ENCODE measurements at places on chromosomes 13 and 19.

- peak; percentile 24 for DNase-seq
These were observed 67.6 kb downstream of the SOX1 start for GRCh38 chr13:112134391-112135075.

GRCh38 chr19:11286312-11286974, 9.5 kb upstream of the TSPAN16 start:
- no peak for DNase-seq

GRCh38 chr19:47315125-47315821, 5.6 kb downstream of the C5AR1 start:
- peak; percentile 93 for DNase-seq

- peak; percentile 82 for DNase-seq
These were observed 850 bp upstream of the CERS4 start for GRCh38 chr19:8208119-8208921.

DNA sequence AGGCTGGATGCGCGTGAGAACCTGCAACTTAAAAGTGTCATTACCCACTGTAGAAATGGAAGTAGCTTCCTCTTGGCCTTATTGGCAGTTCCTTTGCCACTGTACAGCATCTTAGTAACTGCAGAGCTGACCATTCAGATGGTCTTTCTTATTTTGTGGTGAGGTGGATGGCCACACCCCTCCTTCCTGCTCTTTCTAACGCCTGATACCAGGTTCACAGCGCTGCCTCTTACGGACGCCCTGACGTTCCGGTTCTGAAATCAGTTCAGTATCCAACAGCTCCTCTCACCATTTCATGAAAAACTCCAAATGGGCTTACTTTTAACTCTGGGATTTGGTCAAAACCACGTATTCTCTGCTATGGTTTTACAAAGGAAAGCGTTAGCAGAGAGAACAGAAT, 134.6 kb downstream of the ATP11A start:
- no peak for DNase-seq

DNA sequence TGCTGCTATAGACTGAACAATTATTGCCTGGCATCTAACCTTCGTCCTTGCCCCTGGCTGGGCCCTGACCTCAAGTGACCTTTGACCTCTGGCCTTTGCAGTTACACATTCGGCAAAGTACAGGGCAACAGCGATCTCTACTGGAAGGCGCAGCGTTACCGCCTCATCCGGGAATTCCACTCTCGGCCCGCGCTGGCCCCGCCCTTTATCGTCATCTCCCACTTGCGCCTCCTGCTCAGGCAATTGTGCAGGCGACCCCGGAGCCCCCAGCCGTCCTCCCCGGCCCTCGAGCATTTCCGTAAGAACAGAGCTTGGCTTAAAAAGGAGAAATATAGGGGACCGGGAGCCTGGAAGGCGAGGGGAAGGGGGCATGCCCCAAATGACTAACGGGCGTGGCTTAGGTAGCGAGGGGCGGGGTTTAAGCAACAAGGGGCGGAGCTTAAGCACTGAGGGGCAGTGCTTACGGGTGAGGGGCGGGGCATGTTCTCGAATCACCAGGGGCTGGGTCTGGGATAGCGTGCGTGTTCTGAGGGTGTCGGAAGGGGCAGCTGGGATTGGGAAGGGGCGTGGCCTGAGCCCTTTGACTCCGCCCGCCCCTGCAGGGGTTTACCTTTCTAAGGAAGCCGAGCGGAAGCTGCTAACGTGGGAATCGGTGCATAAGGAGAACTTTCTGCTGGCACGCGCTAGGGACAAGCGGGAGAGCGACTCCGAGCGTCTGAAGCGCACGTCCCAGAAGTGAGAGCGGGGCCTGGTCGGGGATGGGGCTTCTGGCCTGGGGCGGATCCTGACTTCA, 52.7 kb downstream of the TRPM4 start:
- DNase-seq: peak; percentile 87

DNA sequence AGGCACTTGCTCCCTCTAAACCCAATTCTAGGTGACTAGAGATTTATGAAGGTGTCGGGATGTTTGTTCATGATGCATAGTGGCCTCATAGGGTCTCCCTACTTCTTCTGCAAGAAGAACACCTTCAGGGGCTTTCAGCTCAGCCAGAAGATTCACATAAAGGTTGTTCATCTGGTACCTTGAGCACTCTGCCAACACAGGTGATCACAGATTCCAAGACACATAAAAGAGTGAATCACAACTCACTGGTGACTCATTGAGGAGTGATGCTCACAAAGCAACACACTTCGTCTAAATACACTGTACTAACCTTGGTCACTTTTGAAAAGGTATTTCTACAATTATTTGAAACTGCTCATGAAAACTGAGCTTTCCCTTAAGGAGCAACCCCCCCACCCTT, 6.8 kb upstream of the ZNF324 start:
- no peak for DNase-seq

GRCh38 chr13:111850976-111851375, 216.0 kb upstream of the SOX1 start:
- DNase-seq: no peak

GRCh38 chr19:50928831-50929230, 17.6 kb upstream of the KLK4 start:
- DNase-seq: no peak

DNA sequence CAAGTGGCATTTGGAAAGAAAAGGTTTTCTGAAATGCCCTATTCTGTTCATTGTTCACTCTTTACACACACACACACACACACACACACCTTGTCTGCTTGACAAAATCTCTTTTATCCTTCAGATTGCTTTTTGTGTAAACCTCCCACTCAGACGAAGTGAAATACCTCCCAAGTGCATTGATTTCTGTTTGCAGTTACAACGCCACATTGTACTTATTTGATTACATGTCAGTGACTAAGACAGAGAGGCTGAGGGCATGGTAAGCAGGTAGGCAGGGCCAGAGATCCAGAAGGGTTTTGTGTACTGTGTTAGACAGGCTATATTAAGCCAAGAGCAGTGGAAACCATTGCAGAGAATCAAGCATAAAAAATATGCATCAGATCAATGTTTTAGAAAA, 561.8 kb downstream of the GPC6 start:
- no peak for DNase-seq

DNA sequence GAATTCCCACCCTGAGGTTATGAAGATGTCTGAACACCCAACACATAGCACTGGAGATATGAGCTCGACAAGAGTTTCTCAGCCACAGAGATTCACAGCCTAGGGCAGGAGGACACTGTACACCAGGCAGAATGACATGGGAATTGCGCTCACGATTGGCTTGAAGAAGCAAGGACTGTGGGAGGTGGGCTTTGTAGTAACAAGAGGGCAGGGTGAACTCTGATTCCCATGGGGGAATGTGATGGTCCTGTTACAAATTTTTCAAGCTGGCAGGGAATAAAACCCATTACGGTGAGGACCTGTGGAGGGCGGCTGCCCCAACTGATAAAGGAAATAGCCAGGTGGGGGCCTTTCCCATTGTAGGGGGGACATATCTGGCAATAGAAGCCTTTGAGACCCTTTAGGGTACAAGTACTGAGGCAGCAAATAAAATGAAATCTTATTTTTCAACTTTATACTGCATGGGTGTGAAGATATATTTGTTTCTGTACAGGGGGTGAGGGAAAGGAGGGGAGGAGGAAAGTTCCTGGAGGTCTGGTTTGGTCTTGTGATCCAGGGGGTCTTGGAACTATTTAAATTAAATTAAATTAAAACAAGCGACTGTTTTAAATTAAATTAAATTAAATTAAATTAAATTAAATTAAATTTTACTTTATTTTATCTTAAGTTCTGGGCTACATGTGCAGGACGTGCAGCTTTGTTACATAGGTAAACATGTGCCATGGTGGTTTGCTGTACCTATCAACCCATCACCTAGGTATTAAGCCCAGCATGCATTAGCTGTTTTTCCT, 7.0 kb downstream of the KLK3 start:
- DNase-seq: no peak

GRCh38 chr13:61417086-61417570, 1.5 kb upstream of the PCDH20 start:
- DNase-seq: no peak

DNA sequence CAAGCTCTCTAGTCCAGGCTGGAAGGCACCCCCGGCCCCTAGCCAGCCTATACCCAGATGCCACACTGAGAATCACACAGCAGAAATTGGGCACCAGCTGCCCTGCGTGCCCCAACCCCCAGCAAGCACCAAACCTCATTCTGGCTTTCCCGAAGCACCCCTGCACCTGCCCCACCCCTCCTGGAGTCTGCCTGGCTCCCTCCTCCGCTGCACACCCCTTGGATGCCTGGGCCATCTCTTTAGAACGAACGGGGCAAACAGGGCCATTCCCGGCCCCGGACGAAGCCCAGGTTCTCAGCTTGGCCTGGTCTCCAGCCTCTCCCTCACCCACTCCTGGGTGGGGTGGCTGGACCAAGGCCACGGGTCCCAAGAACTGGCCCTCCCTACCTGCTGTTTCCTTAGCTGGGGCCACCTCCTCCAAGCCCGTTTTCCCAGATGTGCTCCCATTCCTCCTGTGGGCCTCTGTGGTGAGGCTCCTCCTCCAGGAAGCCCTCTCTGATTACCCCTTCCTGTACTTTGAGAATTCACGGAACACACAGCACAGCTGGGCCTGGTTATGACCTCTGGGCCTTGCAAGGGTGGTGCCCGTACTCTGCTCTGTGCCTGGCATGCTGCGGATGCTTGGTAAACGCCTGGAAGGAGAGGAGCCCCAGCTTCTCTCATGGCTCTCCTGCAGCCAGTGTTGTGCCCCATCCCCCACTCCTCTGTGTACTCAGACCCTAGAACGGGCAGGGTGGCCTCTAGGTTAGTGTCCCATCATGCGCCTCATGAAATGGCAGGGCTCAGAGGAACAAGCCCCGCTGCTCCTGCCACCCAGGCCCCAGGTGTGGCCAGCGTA, 21.4 kb downstream of the CEBPG start:
- DNase-seq: no peak

GRCh38 chr19:3392480-3392879, 26.1 kb downstream of the NFIC start:
- DNase-seq: peak; percentile 35

GRCh38 chr13:92575777-92576176, 650.8 kb upstream of the GPC6 start:
- no peak for DNase-seq

DNA sequence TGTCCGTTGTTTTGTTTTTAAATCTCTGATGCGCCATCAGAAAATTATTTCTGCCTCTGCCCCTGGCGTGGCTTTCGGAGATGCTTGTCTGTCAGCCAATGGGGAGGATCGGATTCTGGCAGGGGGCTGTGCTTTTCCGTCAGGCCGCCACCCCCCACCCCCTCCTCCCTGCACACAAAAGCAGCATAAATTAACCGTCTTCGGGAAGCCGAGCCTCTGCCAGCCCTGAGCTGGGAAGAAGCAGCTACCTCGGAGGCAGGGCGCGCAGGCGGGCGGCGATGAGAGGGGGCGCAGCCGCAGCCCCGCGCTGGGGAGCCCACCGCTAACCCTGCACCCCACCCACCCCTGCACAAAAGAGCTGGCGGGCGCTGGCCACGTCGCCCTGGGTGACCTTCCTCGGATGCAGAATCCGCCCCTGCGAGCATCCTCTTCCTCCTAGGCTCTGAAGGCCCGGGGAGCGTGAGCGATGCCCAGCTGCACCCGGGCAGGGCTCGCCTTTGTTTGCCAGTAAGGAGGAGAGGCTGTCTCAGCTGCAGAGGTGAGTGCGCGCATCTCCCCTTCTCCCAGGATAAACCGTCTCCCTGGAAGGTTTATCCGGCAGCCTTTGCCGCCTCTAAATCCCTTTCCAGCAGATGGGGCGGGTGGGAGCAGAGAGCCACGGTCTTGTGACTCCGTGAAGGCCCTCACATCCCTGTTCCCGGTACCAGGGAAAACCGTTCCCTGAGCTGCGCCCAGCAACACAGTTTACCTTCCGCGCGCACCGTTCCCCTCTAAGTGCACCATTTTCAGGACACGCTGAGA, at the start of gene ATCAY:
Gene ATCAY, plus strand, starts transcription at position 215 of the 801 bp plus-strand sequence. CDS start 5,083 bp downstream, outside the sequence.
- peak; percentile 83 for DNase-seq

DNA sequence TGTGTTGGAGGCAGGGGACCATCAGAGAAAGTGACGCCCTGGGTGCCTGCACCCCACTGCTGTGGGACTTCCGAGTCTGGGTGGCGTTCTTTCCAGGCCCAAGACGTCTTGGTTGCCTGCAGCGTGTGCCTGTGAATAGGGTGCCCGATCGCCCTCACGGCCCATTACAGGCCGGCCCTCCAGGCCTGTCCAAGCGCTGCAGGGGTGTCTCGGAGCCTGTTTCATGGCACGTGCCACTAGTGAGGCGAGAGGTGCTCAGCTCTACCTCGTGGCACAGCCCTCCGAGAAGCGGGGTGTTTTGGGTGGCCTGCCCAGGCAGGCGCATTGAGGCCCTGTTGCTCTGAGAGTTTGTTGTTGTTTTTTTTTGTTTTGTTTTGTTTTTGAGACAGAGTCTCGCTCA, 30.1 kb downstream of the DOT1L start:
- no peak for DNase-seq

- DNase-seq: no peak
These were observed 1.2 kb upstream of the GAMT start for GRCh38 chr19:1402411-1403070.

DNA sequence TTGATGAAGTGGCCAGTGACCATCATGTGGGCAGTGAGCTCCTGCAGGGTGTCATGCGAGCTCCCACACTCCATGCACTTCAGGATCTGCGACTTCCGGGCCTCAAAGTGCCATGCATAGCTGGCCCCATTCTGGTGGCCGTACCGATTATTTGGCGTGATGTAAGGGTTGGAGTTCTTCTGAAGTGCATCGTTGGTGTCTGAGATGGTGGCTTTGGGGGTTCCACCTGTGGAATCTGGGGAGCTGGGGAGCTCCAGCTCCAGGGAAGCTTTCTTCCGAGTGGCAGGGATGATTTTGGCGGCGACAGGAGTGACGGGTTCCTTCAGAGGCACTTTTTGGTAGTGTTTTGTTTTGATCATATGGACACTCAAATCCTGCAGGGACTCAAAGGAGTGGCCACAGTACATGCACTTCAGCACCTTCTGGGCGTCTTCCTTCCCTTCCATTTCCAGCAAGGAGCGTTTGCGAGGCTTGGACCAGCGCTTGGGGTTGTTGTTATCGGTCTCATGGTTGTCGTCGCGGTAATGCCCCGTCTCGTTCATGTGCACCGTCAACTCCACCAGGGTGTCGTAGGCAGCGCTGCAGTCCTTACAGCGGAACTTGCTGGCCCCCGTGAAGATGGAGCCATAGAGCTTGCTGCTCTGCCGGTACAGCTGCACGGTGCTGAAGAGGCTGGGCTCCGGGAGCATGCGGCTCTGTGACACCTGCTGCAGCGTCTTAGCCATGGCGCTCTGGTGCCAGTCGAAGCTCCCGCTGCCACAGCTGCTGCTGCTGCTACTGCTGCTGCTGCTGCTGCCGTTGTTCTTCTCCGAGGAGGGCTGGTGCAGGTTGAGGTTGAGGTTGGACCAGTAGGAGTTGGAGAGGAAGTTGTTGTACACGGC, 70.4 kb downstream of the TSHZ3 start:
- DNase-seq: no peak

GRCh38 chr19:28468701-28469459, 744.1 kb downstream of the UQCRFS1 start:
- peak; percentile 71 for DNase-seq

DNA sequence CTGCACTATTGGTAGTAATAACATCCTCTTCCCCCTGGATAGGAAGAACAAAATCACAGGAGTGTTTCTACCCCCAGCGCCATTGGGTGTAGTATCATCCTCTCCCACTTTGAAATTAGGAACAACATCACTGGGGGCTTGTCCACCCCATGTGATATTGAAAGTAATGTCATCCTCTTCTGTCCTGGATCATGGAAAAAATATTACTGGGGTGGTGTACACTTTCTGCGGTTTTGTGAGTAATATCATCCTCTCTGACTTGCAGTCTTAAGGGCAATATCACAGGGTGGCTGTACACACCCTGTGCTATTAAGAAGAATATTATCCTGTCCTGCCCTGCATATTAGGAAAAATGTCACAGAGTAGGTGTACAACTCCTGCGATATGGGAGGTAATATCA, 4.9 kb upstream of the RGCC start:
- DNase-seq: no peak

- DNase-seq: no peak
These were observed 25.0 kb downstream of the LRCH1 start for GRCh38 chr13:46577696-46578589.

Measured in islet precursor cell (in vitro differentiated cells).